ENCODE measurements at places on chromosomes 3 and 15.
A peak's percentile ranks its signal among the peaks of the same experiment; 100 is the strongest.

DNA sequence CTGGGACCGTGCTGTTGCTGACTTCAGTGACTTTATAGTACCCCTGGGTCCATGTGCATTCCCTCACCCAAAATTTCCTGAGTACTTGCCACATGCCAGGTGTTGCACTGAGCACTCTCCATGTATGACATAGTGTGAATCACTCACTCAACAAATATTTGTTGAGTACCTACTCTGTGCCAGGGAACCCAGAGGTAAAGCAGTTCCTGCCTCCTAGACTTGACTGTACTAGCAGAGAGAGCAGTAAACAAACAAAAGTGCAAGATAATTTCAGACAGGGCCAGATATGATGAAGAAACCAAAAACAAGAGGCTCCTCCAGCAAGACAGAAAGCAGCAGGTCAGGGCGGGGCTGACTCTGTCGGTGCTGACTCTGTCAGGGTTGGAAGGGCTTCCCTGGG is 12.2 kb downstream of the TGM4 start:
- DNase-seq: no peak

DNA sequence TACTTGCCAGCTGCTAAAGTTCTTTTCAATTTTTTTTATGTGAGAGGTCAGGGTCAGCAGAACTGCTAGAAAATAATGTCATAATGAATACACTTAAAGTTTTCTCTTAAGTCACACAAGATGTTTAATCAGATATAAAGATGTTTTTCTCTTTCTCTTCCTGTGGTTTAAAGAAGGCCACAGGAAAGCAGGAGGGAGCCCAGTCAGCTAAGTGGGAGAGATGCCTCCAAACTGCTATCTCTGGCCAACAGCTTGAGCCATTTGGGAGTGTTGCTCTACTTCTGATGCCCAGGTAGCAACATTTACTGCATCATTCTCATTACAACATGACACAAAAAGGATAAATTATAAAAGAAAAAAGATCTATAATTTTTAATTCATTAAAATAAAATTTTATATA is 45.7 kb upstream of the NLGN1 start:
- DNase-seq: no peak

DNA sequence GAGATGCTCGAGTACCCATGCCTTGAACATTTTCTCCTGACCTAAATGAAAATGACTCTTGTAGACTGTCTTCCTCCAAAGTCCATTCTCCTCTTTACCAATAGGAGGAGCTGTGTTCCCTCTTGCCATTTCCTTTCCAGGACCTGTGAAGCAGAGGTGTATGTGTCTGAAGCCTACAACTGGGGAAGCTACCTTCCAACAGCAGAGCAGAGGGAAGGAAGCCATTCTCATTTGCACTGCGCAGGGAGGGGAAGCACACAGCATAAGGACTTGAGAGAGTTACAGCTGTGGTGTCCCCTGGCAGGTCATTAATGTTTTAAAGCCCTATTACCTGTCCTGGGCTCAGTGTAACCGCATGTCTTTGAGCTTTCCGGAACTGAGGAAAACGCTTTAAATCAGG is 38.7 kb downstream of the HSPBAP1 start:
- DNase-seq: no peak

GRCh38 chr3:43629741-43630140 is 7.9 kb upstream of the ANO10 start:
- no peak for DNase-seq

GRCh38 chr3:71801986-71802385 is 17.0 kb upstream of the PROK2 start:
- DNase-seq: no peak

DNA sequence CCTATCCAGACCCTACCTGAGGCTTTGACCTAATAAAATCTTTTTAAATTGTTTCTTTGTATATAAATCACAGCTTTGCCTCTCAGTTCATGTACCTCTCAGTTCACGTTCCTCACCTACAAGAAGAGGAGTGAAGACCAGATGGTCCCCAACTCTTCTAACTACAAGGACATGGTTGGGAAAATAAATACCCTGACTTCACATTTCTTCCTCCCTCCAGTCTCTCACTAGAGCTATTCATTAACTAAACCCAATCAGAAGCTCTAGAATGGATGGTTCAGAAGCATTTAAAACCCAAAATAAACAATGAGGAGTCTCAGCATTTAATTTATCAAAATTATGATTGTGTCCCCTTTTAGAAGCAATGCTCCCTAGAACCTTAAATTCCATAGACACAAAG is 97.3 kb upstream of the AGTR1 start:
- DNase-seq: no peak

DNA sequence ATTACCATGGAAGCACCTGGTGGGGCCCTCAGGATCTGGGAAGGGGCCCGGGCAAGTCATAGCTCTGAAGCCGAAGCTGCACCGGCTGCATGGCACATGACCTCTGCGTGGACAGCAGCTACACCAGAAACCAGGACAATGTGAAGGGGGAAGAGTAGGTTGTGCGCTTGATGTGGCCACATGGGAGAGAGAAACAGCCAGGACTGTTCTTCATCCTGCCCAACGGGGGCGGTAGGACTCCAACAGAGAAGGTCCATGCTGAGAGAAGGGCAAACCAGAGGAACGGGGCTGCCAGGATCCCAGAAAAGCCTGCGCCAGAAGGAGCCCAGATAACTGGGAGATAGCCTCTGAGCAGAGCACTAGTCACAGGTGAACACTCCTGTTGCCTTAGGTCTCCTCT is 54.9 kb upstream of the PRR20G start:
- DNase-seq: no peak

GRCh38 chr3:73255609-73256029 is 194.2 kb downstream of the EBLN2 start:
- DNase-seq: no peak

DNA sequence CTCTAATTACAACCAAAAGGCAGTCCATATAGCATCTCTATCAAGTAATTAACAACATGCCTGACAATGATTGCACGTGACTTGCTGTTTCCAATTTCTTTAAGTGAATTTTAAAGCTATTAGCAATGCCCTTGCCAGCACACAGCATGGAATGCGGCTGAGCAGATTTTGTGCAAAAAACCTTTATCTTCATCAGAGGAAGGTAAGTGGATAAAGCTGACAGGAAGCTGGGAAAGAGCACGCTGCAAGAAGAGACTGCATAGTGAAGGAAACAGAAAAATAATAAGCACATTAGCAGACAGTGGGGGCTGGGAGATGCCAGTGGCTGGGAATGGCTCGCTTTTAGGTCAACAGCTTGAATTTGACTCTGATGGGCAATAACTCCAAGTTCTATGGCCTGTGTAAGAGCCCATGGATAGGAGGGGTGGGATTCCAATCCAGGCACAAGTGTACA is 138.8 kb downstream of the PDZRN3 start:
- no peak for DNase-seq

DNA sequence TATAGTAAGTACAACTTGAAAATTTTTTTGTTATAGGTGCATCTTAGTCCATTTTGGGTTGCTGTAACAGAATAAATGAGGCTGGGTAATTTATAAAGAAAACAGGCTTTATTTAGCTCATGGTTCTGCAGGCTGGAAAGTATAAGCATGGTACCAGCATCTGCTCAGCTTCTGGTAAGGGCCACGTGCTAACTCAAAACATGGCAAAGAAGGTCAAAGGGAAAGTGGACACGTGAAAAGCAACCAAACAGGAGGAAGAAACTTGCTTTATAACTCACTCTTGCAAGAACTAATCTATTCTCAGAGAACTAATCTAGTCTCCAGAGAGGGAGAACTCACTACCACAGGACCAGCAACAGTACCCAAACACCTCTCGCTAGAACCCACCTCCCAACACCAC is 9.1 kb downstream of the HDGFL3 start:
- no peak for DNase-seq

DNA sequence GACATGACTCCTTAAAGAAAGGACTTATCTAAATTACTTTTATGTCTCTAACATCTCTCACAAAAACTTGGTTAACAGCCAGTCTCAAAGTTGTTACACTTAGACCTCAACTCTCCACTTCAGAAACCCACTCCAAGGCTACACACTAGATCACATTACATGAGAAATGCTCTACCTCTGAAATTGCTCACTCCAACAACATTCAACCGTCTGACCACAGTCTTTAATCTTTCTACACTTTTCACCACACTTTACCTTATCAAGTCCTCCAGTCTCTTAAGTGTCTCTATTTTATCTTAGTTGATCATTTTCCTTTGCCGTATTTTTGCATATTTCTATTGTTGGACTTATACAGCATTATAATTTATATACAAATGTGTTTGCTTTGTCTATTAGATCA is 5.8 kb downstream of the SLC12A6 start:
- DNase-seq: no peak

- peak; percentile 84 for DNase-seq
Observed at GRCh38 chr3:58008141-58009025, at the start of gene FLNB. TSS of gene FLNB (plus strand) at chr3:58008422. CDS start at chr3:58008565, 143 bp downstream.

DNA sequence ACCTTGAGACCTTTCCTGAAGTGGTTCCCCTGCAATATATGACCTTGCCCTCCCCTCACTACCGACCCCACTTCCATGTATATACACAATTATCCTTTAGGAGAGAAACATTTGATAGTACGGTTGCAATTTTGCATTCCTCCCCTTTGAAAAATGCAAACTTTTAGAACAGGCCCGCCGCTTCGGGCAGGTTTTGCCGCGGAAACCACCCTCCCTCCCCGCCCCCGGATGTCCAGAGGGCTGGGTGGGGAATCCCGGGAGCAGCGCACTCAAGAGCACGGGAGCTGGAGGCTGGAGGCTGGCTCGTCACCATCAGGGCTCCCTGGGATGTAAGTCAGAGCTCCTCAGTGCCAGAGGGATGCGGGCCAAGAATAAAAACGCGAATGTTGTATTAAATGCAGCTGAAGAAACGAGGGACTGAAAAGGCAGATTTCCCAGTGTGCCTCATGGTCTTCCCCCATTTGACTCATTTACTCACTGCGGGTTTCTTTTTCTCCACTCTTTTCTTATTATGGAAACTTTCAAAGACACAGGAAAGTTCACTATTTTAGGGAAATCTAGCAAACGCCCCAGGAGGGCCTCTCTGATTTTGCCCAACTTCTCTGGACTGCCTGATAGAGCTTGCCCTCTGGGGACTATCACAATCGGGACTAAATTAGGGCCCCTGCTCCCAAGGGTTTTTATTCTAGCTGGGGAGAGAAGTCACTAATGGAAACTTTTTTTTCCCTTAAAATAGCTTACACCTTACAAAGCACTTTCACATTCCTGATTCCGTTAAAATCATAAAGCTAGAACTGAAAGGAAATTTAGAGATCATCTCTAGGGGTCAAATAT is 2.9 kb upstream of the USP3 start:
- peak; percentile 92 for DNase-seq

- DNase-seq: no peak
Observed at GRCh38 chr3:183854318-183855035, 29.1 kb upstream of the MAP6D1 start.

GRCh38 chr3:77541203-77541922 is 501.5 kb downstream of the ROBO2 start:
- no peak for DNase-seq

DNA sequence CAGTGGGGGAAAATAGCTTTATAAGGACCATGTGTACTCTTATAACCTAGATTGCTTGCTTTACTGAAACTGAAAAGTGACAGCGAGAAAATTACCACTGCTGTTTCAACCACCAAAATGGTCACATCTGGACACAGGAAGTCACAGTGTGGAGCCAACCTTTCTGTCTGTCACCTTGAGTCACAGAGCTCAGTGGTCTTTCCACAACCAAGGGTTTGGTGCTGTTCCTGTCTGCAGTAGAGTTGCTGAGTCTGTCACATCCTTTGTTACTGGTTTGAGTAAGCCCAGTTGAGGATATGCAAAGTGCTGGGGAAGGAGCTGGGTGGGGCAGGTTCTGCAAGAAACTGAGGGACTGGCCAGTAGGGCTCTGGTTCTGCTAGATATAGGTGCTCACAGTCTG is 139.1 kb upstream of the EIF1B start:
- no peak for DNase-seq

DNA sequence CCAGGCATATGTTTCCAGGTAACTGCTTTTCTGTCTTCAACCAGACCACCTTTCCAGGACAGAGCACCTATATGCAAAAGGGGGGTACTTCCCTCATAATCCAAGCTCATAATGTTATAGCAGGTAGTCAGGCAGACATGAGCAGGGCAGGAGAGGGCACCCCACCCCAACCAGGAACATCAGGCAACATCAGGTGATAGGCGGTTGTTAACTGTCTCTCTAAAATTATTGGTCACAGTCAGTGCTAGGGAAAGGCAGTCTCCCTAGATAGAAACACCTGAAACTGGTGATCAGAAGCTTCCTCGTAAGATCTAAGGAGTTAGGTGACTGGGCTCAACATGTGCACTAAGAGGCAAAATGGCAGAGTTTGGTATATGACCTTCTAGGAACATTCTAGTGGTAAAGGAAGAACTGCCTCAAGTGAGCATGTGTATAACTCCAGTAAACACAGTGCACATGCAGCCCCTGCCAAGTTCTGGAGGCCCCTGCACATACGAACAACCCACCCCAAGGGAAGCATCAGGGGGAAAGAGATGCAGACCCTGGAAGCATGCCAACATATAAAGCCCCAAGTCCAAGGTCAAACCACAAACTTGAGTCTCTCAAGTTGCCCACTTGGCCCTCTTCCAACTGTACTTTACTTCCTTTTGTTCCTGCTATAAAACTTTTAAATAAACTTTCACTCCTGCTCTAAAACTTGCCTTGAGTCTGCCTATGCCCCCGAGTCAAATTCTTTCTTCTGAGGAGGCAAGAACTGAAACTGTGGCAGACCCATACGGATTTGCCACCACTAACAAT is 270.9 kb downstream of the ULK4 start:
- no peak for DNase-seq

DNA sequence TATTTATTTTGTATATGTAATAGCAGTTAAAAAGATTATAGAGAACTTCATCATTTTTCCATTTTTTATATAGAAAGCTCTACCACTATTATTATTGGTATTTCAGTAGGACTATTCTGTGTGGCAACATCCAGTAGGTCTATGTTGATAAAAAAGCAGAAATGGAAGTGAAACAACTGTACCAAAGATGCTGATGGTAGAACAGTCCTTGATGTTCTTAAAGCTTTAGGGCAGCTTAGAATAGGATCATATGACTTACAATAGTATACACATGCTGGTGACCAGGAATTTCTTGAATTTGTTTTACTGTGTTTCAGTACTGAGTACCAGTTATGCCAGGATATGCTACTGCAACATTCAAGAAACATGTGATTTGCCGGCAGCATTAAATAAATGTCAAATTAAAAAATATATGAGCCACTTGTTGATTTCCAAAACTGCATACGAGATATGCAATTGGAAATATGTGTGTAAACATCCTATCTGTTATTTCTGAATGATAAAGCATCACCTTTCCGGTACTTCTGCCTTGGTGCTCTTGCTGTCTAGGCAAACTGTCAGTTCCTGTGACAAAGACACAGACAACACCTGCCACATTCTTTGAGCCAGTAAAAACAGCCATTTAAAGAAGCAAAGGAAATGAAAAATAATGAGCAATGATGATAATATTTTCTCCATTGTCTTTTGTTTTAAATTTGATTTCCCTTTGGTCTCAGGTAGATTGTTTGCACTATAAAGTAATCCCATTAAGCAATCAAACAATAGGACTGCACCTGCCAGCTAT is 649.2 kb downstream of the ZPLD1 start:
- no peak for DNase-seq

DNA sequence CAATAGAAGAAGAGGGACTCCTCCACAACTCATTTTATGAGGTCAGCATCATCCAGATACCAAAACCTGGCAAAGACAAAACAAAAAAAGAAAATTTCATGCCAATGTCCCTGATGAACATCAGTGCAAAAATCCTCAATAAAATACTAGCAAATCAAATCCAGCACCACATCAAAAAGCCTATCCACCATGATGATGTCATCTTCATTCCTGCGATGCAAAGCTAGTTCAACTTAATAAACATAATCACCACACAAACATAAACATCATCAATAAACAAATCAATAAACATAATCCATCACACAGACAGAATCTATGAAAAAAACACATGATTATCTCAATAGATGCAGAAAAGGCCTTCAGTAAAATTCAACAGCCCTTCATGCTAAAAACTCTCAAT is 342.1 kb downstream of the RSL24D1 start:
- DNase-seq: no peak
